Epithelial cell of esophagus (primary cell): ENCODE measurements at places on chromosomes 3 and 15.

- no peak for DNase-seq
Measured at GRCh38 chr15:48469271-48469670, 138.0 kb downstream of the DUT start.

- DNase-seq, result peak; percentile 6
Measured at GRCh38 chr3:30835667-30836066, 58.8 kb downstream of the GADL1 start.

GRCh38 chr3:99933971-99934750 lies 116.5 kb downstream of the CMSS1 start:
- no peak for DNase-seq

- no peak for DNase-seq
Measured at GRCh38 chr3:188176476-188176875, 22.5 kb downstream of the LPP start.

GRCh38 chr15:41133454-41133853 lies 17.4 kb upstream of the INO80 start:
- no peak for DNase-seq

DNA sequence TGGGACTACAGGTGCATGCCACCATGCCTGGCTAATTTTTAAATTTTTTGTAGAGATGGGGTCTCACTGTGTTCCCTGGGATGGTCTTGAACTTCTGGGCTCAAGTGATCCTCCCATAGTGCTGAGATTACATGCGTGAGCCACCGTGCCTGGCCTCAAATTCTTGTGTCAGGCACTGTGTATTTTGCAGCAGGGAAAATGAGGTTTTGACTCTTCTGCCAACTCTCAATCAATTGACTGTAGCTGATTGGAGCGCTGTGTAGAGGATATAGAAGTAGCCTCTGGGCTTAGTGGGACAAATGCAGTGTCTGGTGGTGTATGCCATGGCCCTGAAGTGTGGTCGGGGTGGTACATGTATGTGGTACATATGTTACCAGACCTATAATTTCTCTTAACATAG lies 152.3 kb downstream of the FNDC3B start:
- no peak for DNase-seq

DNA sequence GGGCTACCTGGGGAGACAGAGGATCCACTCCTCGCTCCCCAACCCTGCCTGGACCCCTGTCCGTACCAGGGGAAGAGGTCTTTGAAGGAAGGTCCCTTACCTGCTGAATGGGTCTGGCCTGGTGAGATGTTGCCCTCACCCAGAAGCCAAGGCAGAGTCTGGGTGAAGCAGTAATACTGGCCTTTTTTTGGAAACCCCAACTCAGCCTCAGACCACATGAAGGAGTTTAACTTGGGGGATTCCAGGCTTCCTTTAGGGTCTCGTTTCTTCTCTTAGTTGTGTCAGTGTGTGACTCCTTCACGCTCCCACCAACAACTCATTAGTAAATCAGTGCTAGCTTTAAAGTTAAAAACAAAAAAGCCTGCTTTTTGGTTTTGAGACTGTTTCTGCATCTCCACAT lies 45.6 kb downstream of the RTP1 start:
- no peak for DNase-seq

GRCh38 chr3:194112120-194113106 lies 23.5 kb upstream of the HES1 start:
- peak; percentile 97 for DNase-seq

GRCh38 chr15:26702381-26702780 lies 70.5 kb downstream of the GABRB3 start:
- DNase-seq, result no peak

DNA sequence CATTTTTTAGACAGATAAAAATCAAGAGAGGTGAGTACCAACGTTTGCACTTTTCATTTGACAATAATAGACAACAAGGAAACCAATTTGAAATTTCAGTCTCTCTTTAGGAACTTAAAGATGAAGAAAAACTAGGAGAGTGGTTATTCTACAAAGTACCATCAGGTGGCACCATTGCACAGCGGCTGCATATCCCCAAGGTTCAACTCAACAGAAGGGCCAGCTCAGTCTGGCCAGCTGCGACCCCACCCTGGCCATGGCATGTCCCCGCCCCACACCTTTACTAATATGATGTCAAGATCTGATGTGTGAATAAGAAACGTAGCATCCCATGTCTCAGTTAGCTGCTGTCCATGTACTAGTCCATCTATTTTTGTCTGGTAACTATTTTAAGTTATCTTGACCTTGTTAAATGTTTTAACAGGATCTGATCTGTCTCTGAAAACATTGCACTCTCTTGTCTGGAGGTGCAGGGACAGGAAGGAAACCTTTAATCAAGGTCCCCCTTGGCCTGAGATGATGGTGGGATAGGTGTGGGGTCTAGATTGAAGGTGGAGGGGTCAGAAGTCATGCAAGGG lies 35.5 kb upstream of the CGNL1 start:
- DNase-seq, result peak; percentile 68
